Progenitor cell of endocrine pancreas (in vitro differentiated cells): ENCODE measurements at places on chromosomes 1 and 21.

DNA sequence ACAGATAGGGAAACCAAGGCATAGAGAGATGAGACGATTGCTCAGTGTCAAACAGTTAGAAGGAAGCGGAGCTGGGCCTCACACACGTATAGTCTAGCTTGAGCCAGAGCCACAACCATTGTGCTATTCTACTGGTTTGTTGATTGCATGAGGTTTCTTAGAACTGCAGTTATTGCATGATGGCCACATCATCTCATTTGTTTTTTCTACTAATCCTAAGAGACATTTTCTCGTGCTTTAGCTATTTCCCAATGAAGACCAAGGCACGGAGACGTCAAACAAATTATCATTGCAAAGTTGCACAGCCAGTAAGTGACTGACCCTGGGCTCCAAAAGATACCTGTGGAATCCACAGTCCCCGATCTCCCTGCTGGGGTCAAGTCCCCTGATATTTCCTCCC, 25.1 kb upstream of the ZNF362 start:
- H3K27ac ChIP-seq = no peak overlapping the region
- no peak overlapping the region for H3K4me3 ChIP-seq
- DNase-seq = no peak
- no peaks in the 10 kb centered on the region for H3K36me3 ChIP-seq
- peaks cover 16% of the 10 kb centered on the region for H3K4me1 ChIP-seq
- peaks cover 5% of the 10 kb centered on the region for H3K27me3 ChIP-seq

GRCh38 chr1:156475568-156476500, 24.7 kb downstream of the MEF2D start:
- no peaks in the 10 kb centered on the region for H3K27me3 ChIP-seq
- H3K27ac ChIP-seq = no peak overlapping the region
- peaks cover 24% of the 10 kb centered on the region for H3K36me3 ChIP-seq

- peaks cover 13% of the 10 kb centered on the region for H3K4me1 ChIP-seq
- no peak for DNase-seq
- no peak overlapping the region for H3K4me3 ChIP-seq
- peaks cover 1% of the 10 kb centered on the region for H3K27me3 ChIP-seq
- no peak overlapping the region for H3K27ac ChIP-seq
These were observed 228.7 kb downstream of the C1orf94 start for GRCh38 chr1:34405266-34405959.

GRCh38 chr1:9101510-9102146, 27.3 kb downstream of the GPR157 start:
- no peaks in the 10 kb centered on the region for H3K4me1 ChIP-seq
- H3K27ac ChIP-seq = no peak overlapping the region
- no peak for DNase-seq
- H3K27me3 ChIP-seq = no peaks in the 10 kb centered on the region
- H3K36me3 ChIP-seq = no peaks in the 10 kb centered on the region
- H3K4me3 ChIP-seq = no peak overlapping the region

GRCh38 chr1:11529330-11529729, 50.4 kb downstream of the DISP3 start:
- no peak for DNase-seq
- no peaks in the 10 kb centered on the region for H3K4me1 ChIP-seq
- H3K36me3 ChIP-seq = no peaks in the 10 kb centered on the region
- H3K27me3 ChIP-seq = no peaks in the 10 kb centered on the region
- H3K4me3 ChIP-seq = no peak overlapping the region

DNA sequence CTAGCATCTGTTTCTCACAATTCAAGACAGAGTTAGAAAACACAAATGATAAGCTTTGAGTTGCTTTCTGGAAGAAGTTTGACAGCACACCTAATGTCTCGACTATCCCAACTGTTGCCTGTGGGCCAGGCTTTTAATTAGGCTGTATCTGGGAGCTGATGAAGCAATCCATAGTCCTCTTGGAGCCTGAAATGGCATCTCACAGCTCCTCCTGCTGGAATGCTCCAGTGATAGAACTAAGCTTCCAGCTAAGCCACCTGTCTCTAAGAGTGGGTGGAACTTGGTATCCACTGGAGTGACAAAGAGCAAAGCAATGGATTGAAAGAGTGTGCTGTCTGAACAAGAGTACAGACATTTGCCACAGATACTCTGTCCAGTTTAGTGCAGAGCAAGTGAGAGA, 605.3 kb upstream of the NR5A2 start:
- H3K27ac ChIP-seq = no peak overlapping the region
- H3K36me3 ChIP-seq = no peaks in the 10 kb centered on the region
- no peaks in the 10 kb centered on the region for H3K4me1 ChIP-seq
- no peak for DNase-seq
- H3K4me3 ChIP-seq = no peak overlapping the region
- no peaks in the 10 kb centered on the region for H3K27me3 ChIP-seq

- peaks cover 6% of the 10 kb centered on the region for H3K4me1 ChIP-seq
- no peaks in the 10 kb centered on the region for H3K36me3 ChIP-seq
- H3K27me3 ChIP-seq = no peaks in the 10 kb centered on the region
- no peak for DNase-seq
These were observed 2208.6 kb downstream of the MRPL39 start for GRCh38 chr21:23398726-23399125.

DNA sequence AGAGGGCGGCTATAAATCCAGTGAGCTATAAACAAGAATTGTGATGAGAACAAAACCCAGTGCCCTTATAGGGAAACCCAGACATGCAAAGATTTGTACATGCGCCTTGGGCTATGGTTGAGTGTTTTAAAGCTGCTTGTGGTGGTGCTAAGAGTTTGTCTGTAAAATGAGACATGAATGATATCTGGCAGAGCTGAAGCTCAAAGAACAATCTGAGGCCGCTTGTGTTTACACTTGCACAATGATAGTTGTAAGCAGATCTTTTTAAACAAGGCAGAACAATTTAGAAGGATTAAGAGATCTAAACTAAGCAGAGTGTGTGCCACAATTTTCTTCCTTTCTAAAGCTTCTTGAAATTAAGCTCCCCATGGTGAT, 80.4 kb upstream of the ADAMTS5 start:
- peaks cover 13% of the 10 kb centered on the region for H3K4me1 ChIP-seq
- no peak for DNase-seq
- H3K27me3 ChIP-seq = no peaks in the 10 kb centered on the region

DNA sequence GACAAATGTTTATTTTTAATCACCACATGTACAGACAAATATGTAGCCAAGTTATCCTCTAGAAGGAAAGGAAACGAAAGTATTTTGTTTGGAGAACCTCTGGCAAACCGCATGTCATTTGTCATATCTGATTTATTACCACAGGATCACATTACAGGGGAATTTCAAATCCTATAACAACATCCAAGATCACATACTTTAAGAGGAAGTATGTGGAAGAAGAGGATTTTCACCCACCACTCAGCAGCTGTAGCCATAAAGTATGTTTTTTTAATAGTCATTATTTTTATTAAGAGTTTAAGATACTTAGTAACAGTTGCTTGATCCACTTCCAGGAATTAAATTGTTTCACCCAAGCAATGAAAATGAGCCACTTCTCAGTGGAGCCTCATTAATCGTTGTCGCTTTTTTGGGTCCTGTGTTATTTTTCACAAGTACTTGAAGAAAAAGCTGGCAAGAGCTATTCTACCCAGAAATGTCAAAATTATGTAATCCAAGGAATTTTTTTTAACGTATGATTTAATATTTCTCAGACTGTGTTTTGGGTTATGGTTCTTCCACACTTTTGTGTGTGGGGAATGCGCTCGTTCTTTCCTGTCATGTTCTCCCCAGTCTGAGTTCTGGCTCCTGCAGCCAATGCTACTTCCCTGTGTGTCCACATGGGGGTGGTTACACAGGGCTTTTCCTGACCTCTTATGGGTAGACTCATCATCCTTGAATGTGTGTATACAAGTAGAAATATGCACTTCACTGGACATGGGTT, 6.9 kb downstream of the SERTAD4 start:
- H3K36me3 ChIP-seq = no peaks in the 10 kb centered on the region
- H3K27ac ChIP-seq = no peak overlapping the region
- H3K4me3 ChIP-seq = no peak overlapping the region
- DNase-seq = no peak

GRCh38 chr1:93757256-93758036, 75.8 kb upstream of the BCAR3 start:
- no peak overlapping the region for H3K4me3 ChIP-seq
- no peak for DNase-seq
- H3K36me3 ChIP-seq = no peaks in the 10 kb centered on the region
- H3K27me3 ChIP-seq = peaks cover 13% of the 10 kb centered on the region
- no peaks in the 10 kb centered on the region for H3K4me1 ChIP-seq

- peak; percentile 40 for DNase-seq
- no peaks in the 10 kb centered on the region for H3K36me3 ChIP-seq
- H3K27ac ChIP-seq = no peak overlapping the region
- no peak overlapping the region for H3K4me3 ChIP-seq
- H3K4me1 ChIP-seq = peaks cover 9% of the 10 kb centered on the region
These were observed 56.2 kb downstream of the FCRL5 start for GRCh38 chr1:157496121-157496526.

- peaks cover 55% of the 10 kb centered on the region for H3K4me1 ChIP-seq
- H3K27me3 ChIP-seq = no peaks in the 10 kb centered on the region
- H3K4me3 ChIP-seq = no peak overlapping the region
- no peaks in the 10 kb centered on the region for H3K36me3 ChIP-seq
- DNase-seq = no peak
These were observed 127.1 kb upstream of the CACYBP start for GRCh38 chr1:174872615-174873058.

- no peak overlapping the region for H3K4me3 ChIP-seq
- no peak overlapping the region for H3K27ac ChIP-seq
- no peaks in the 10 kb centered on the region for H3K36me3 ChIP-seq
These were observed 20.5 kb upstream of the BCL10 start for GRCh38 chr1:85296980-85297379.

GRCh38 chr1:240020871-240021270, 70.8 kb upstream of the FMN2 start:
- H3K27me3 ChIP-seq = peaks cover 30% of the 10 kb centered on the region
- no peaks in the 10 kb centered on the region for H3K36me3 ChIP-seq
- no peak overlapping the region for H3K27ac ChIP-seq
- no peak for DNase-seq

GRCh38 chr1:231319080-231319479, 18.6 kb downstream of the EXOC8 start:
- no peaks in the 10 kb centered on the region for H3K36me3 ChIP-seq
- no peaks in the 10 kb centered on the region for H3K27me3 ChIP-seq
- no peak overlapping the region for H3K27ac ChIP-seq
- DNase-seq = no peak
- no peak overlapping the region for H3K4me3 ChIP-seq

DNA sequence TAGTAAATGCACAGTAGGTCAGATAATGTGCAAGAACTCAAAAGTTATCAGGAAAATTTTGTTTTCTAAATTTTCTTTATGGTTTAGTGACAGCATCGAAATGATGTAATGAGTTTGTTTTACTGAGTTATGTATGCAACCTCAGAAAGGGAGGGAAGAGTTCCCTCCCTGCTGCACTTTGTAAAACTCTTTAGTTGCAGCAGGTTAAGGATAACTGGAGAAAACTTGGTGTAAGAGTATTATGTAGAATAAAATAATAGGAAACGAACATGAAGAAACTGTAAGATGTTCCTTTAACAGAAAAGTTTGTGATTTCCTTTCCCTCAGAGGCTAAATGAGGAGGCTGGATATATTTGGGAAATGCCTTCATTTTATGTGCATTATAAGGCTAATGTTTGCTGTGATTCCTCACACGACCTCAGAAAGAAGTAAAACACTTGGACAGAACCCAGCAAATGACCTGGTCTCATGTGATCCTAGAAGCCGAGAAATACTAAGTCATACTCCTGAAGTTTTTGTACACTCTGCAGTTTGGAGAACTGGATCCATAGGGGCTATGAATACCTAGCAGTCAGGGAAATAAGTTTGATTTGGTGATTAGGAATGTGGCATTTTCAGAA, 35.4 kb downstream of the ADGRL2 start:
- H3K36me3 ChIP-seq = peaks cover 5% of the 10 kb centered on the region
- H3K4me1 ChIP-seq = peaks cover 37% of the 10 kb centered on the region
- DNase-seq = no peak
- H3K27me3 ChIP-seq = no peaks in the 10 kb centered on the region

GRCh38 chr1:8015036-8015808, 10.9 kb downstream of the ERRFI1 start:
- H3K27ac ChIP-seq = peak overlapping the region; percentile 85
- H3K4me1 ChIP-seq = peaks cover 54% of the 10 kb centered on the region
- peaks cover 27% of the 10 kb centered on the region for H3K36me3 ChIP-seq
- no peak overlapping the region for H3K4me3 ChIP-seq

DNA sequence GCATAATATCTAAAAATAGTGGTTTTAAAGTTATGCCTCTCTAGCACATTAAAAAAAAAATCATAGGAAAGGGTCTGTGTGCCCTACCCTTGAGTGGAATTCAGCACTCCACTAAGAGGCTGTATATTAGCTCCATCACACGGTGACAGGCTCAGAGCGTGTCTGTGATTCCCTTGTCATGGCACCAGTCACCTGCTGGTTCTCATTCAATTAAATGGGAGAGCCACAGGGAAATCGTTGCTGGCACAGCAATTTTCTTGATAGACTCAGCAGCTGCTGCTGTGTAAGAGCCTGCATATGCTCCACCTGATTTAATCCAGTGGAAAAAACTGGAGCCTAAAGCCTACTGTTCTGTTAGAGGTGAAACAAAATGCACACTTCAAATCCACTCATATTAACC, 9.5 kb downstream of the ATP6V1G3 start:
- H3K4me1 ChIP-seq = peaks cover 17% of the 10 kb centered on the region
- H3K36me3 ChIP-seq = no peaks in the 10 kb centered on the region
- no peak overlapping the region for H3K4me3 ChIP-seq
- H3K27me3 ChIP-seq = no peaks in the 10 kb centered on the region

DNA sequence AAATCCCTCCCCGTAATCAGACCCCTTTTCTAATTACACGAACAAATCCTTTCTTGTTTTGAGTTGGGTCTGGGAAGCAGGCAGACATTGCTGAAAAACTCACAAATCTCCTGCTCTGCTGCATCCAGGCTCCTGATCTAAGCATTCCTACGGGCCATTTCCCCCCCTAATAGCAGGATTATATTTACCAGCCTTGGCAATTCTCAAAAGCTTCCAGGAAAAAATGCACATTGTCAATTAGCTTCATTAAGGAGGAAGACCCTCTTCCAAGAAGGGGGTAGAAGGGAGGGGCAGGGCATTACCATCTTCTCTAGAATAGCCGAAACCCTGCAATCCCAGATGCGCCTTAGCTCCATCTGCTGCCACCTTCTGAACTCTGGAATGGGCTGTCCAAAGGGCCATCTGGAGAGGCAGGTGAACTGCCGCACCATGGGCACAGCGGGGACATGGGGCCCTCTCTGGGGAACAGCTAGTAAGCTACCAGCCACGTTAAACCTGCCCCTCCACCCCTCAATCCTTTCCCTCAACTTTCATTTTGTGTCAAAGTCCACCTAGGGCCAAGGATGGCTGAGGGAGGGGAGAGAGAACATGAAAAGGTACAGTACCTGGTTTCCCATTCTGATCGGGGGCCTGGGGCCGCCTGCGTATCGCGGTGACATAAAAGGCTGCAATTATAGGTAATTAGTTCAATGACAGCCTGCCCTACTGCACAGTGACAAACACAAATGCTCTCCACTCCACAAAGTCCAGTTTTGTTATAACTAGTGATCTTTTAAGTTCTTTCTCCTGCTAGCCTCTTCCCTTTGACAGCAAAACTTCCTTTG, 56.8 kb downstream of the MRPL37 start:
- peaks cover 7% of the 10 kb centered on the region for H3K4me1 ChIP-seq
- peaks cover 9% of the 10 kb centered on the region for H3K36me3 ChIP-seq
- H3K27me3 ChIP-seq = no peaks in the 10 kb centered on the region
- no peak for DNase-seq

DNA sequence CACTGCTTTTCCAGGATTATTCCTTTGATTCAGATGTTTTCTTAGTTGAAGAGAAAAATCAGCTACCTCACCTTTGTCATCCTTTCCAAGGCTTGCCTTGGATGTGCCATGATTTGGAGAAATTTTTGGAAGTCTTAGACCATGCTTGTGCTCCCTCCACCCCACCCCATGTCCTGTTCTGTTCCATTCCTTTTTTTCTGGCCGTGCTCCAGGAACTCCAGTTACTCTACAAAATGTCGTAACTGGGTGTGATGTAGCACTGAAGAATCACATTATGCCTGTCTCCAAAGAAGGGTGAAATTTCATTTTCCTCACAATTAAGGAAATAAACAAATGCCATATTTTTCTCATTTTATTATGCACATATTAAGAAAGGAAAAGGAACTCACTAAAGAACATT, 217.8 kb upstream of the ZRANB2 start:
- no peaks in the 10 kb centered on the region for H3K27me3 ChIP-seq
- no peak overlapping the region for H3K4me3 ChIP-seq
